ENCODE measurements at places on chromosomes 16 and 17.

DNA sequence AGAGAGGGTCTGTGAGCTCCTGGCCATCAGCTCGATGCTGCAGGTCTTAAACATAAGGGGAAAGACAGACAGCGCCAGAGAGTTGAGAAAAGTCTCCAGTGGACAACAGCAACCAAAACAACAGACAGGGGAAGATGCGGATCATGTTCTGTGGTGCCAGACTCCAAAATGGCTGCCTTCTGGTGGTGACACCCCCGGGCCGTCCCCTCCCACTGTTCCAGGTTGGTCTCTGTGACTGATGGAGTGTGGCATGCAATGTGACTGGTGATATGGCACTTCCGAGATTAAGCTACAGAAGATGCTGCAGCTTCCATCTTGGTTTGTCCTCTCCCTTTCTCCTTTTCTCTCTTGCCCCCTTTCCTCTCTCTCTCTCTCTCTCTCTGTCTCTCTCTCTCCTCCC is 40.4 kb upstream of the RBFOX3 start:
- no peak for DNase-seq

DNA sequence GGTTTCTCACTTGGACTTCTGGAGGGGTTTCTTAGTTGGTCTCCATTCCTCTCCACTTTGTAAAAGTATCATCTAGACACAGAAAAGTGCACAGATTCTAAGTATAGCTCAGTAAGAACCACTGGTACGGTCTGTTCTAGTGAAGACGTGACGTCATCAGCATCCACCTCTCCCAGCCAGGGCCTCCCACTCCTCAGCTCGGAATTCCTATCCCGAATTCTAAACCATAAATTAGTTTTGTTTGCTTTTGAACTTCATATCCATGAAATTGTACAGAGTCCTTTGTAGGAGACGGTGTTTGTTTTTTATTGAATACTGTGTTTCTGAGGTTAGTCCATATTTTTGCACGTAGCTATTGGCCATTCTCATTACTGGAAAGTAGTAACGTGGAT is 25.5 kb downstream of the FOXK2 start:
- DNase-seq, result no peak

DNA sequence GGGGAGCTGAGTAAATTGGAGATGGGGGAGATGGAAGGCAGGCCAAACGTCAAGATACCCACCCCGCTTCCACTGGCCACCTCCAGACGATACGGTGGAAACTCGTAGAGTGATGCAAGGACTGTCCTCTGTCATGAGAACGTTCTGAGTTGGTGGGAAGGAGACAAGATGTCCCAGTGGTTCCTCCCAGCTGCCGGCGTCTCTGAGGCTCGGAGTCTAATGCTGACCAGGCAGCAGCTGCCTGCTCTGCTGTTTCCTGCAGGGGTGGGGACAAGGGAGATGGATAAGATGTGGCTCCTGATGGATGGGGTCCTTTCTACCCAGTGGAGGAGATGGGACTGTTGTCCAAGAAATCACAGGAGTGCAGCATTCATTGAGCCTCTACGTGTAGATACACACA is 28.2 kb upstream of the C1QL1 start:
- no peak for DNase-seq

GRCh38 chr16:67329901-67330300 is 3.3 kb downstream of the LRRC36 start:
- no peak for DNase-seq

DNA sequence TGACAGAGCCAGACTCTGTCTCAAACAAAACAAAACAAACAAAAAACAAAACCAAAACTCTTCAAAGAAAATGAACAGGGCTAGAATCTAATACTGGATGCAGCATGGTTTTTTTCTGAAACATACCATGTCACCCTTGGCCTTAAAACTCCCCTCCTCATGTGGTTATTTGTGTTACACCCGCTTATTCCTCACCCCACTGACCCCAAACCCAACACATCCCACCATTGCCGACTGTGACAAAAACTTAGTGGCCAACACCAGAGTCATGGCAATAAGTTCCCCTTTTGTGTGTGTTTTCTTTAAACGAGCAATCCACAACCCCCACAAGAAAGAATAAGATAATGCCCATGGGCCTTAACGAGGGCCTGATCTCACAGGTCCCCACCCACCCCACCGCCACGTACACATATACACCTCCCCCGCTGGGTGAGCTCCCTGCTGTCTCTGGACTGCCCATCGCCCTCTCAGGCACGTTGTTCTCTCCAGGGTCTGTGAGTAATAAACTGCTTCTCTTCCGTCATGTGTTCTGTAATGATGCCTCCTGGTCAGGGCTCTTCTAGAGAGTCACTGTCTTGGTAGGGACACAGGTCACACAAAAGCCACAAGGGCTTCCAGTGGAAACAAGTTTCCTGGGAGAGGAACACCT is 16.8 kb upstream of the ENGASE start:
- no peak for DNase-seq

Data from stimulated activated CD4-positive, alpha-beta T cell treated with anti-CD3 and anti-CD28 coated beads, Interleukin-2, amount 100 ng/mL, for 24 hours (primary cell).